ENCODE measurements at places on chromosomes 6 and 20.

DNA sequence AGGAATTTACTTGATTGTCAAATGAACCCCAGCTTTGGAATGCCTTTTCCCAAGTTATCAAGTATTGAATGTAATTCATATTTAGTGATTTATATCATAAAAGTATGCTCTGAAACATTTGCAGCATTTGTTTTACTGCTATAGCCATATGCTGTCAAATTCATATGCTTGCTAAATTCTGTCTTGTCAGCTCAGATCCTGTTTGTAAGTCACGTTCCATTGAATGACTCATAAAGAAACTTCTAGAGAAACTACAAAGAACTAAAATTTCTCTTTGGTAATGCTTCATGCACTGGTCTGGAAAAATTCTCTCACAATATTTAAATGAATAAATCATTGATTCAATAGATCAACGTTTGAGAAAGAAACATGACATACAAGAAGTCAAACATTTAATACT is 445.9 kb downstream of the PHF3 start:
- no peak for DNase-seq

GRCh38 chr20:62224113-62224855 is 4.2 kb upstream of the HRH3 start:
- no peak for DNase-seq

DNA sequence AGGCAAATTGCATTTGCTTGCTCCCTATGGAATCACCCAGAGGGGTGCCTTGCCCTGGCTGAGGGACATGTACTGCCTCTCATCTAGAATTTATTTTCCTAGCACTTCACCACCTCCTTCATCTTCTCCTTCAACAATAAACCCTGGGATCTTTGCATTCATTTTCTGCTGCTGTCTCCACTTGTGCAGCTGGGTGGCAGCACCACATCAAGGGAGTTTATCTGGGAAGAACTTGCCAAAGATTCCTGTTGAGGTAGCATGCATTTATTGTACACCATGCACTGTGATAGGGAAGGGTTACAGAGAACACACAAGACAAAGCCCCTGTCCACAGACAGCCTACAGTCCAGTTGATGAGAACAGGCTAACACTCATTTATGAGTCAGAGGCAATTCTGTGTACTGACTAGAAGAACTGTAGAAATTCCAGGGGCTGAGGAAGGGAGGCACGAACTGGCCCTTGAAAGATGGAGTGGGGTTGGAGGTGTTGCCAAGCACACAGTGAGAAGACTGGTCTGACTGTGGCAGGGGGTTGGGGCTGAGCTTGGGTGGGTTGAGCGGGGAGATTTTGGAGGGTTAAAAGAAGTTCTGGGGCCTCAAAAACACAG is 17.5 kb downstream of the C20orf173 start:
- no peak for DNase-seq

- peak; percentile 85 for DNase-seq
Observed at GRCh38 chr6:26087284-26088115, at the start of gene HFE. Gene HFE (plus strand): TSS chr6:26087429. CDS start chr6:26087441, 12 bp downstream.

DNA sequence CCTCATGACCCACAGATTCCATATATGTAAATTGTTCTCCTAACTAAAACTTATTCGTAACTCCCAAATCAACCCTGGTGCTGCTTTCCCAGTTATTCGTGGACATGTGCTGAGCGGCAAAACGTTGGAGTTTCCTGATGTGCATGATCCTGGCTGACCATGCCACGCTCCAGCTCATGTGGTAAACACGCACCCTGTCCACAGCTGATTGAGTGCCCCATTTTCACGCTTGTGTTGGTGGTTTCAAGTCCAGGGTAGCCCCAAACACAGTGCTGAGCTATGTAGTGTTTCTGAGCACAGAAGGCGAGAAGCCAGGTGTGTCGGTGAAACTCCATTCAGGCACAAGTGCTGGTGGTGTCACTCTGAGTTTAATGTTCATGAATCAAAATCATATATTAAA is 19.1 kb upstream of the FOXC1 start:
- peak; percentile 53 for DNase-seq

DNA sequence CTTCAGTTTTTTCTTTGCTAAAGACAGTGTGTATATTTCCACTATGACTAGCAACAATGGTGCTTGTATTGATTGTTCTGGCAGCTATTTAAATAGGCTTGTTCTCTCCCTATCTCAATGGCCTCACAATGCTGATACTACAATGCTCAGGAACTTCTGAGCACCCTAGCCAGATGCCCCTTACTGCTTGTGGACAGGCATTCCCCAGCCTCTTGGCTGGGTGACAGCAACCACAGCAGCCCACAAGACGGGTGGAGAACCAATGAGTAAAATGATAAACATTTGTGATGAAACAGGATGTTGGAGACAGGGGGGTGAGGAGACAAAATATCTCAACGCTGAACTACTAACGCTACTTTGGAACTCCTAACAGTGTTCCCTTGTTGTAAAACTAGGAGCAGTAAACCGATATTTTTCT is 42.3 kb downstream of the HIVEP2 start:
- no peak for DNase-seq

GRCh38 chr6:130624046-130624445 is 203.2 kb upstream of the SMLR1 start:
- DNase-seq = no peak

GRCh38 chr6:53437557-53438202 is 88.9 kb upstream of the ELOVL5 start:
- no peak for DNase-seq

- no peak for DNase-seq
Observed at GRCh38 chr6:3884007-3884745, 35.0 kb downstream of the FAM50B start.

DNA sequence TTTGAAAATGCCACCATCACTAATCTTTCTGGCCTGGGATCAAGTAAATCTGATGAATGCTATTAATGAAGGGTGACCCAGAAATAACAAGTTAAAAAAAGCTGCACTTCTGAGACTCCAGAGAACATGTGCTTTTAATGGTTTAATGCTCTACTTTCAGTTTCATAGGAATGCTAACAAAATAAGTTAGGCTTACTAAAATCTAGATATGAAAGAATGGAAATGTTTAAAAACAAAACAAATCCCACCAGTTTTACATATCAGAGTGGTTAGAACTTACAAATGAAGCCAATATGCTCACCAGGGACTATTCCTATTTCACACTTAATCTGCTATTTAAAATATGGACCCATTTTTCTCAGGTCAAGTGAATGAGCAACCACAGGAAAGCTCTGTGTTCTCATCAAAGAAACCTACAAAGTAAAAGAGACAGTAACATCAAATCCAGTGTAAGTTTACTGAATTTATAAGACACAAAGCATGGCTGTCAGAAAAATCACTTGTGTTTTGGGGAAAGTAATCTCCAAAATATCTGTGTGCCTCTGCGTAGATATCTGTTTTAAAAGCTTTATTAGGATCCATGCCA is 40.3 kb downstream of the FYN start:
- DNase-seq = no peak

DNA sequence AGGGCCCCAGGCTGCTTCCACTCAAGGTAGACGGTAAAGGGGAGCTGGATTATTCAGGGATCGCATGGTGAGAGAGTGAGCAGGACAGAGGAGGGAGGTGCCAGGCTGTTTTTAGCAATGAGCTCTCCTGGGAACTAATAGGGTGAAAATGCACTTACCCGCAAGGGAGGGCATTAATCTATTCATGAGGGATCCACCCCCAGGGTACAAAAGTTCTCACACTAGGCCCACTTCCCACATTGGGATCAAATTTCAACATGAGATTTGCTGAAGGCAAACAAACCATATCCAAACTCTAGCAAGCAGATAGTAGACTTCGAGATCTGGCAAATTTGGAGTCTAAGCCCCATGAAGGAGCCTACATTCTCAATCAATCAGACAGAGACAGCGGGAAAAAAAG is 408.6 kb downstream of the RNF144B start:
- no peak for DNase-seq

- DNase-seq = peak; percentile 84
Observed at GRCh38 chr20:24991897-24992486, 559 bp downstream of the APMAP start.

GRCh38 chr6:52420668-52421358 is 671 bp downstream of the EFHC1 start:
- no peak for DNase-seq

GRCh38 chr20:23147964-23148730 is 62.0 kb upstream of the CD93 start:
- DNase-seq = peak; percentile 91

DNA sequence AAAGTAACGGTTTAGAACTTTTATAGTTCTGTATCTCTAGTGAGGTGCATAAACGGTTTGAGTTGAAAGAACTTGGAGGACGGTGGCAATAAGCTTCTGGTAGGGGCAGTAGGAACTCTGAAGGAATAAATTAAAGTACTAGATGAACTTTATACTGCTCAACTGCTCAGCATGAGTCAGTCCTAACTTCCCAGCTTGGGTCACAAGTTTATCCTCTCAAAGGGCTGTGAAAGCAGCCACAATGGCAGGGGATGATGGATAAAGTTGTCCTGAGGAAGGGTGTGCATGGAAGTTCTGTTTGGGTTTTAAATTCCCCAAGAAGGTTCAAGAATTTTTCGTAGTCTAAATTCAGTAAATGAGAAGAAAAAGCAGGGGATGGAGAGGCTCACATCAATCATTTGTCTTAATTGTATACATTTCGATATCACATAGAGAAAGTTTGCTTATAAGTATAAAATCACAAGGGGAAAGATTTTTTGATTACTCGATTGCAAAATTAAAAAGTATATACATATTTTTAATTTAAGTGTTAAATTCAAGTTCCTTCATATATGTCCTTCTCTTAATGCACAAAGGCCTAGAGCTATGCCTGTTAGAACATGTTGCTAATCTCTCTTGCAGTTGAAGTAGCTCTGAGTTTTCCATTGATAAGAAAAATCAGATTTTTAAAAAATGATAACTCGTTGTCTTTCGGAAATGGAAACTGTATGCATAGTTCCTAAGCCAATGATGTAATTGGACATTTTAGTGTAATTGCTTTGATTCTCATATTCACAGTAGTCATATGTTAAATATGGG is 55.3 kb upstream of the JAG1 start:
- DNase-seq = no peak

DNA sequence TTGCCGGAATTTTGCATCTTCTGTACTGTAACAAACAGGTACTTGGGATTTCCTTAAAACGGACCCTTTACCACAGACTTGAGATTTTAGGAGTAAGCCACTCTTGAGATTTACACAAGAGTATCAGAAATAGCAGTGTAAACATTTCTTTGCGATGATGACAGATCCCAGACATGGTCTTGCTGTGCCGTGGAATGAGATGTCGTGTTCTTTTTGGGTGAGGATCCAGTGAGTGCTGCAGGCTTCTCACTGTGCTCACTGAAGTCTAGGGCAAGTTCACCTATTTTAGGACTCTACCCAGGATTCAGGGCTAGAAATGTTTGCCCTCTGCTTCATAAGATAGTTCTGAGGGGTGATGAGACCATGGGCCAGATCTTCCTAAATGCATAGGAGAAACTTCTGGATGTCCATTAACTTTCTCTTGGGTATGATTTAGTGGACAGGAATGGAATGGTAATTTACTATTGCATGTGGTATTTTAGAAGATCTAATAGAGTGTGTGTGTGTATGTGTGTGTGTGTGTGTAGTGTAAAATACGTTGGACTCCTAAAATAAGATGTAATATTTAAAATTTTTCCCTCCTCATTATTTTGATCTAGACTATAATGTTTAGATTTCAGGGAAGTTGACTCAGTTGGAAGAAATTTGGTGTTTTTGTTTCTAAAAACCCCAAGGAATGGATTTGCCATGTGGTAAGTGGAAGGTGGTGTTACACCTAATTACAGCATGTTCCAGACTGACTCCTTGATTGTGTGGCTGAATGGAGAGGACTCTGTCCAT is 8.5 kb downstream of the LRRC1 start:
- DNase-seq = no peak

DNA sequence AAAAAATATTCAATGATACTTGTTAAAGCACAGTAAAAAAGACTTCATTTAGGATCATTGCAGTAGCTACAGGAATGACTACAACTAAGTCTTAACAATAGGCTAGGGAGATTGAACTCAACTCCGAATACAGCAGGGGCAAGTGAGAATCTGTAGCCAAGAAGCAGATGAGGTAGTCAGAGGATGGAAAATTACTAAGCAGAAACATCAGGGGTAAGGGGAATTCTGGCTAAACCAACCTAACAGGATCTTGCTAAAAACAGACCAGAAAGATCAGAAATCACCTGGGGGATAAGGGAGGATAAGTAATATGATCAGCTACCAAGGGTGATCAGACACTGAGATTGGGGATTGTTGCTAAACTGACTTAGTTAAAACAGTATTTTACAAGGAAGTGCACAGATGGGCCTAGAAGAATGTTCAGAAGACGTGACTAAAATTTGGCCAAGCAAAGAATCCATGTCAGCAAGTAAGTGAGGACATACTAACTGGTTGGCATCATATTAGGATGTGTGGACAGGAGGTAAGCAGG is 217.5 kb downstream of the TENT5A start:
- no peak for DNase-seq

- no peak for DNase-seq
Observed at GRCh38 chr6:169074526-169074925, 179.1 kb downstream of the THBS2 start.

DNA sequence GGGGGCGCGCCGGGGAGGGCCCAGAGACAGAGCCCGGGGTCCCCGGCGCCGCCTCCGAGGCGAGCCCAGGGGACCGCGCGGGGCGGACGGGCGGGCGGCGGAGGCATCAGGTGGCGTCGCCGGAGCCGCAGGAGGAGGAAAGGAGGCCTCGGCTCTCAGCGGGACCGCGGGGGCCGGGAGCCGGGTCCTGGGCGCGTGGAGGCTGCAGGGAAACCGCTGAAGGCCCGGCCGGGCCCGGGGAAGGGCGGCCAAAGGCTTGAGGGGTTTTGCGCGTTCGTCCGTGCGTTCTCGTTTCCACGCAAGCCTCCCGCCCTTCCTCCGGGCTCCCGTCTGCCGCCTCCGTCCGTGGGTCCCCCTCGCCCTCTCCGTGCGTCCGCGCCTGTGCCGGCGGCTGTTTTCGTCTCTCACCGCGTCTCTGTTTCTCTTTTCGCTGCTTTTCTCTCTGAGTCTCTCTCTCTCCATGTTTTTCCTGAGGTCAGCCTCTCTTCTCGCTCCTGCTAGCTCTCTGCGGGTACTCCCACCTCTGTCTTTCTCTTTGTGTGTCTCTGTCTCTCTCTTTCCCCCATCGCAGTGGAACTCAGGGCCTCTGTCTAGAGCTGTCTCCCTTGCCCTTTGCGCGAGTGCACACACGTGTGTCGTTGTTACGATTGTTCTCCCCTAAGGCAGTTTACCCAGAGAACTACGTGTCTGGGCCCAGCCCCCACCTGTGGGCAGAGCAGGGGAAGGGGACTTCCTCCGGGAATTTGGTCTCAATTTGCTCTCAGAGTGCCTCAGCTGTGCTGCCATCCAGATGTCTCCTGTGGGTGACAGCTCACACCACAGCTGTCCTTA is 2.1 kb downstream of the IRF4 start:
- no peak for DNase-seq
